Vagina (tissue), 2 donors: ENCODE measurements at places on chromosomes 16 and 17.

GRCh38 chr16:77970371-77970770 is 52.0 kb upstream of the CLEC3A start:
- H3K27ac ChIP-seq: no peak overlapping the region
- no peak overlapping the region for H3K4me3 ChIP-seq
- H3K36me3 ChIP-seq: no peaks in the 10 kb centered on the region
- H3K27me3 ChIP-seq: no peaks in the 10 kb centered on the region
- no peaks in the 10 kb centered on the region for H3K4me1 ChIP-seq

DNA sequence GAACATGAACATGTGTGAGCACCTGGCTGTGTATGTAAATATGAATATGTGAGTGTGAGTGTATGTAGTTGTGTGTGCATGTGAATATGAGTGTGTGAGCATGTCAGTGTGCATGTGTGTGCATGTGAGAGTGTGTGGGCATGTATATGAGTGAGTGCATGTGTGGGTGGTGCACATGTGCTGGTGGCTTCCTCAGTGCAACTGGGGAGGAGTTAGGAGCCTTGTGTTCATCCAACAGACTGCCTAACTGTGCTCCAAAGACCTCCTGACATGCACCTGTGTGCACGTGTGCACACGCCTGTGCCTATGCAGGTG is 1.4 kb downstream of the TMEM235 start:
- H3K36me3 ChIP-seq: no peaks in the 10 kb centered on the region
- DNase-seq: no peak
- H3K27ac ChIP-seq: no peak overlapping the region
- no peak overlapping the region for H3K4me3 ChIP-seq
- H3K4me1 ChIP-seq: no peaks in the 10 kb centered on the region
- no peaks in the 10 kb centered on the region for H3K27me3 ChIP-seq

GRCh38 chr17:32393904-32394303 is 43.9 kb downstream of the ZNF207 start:
- no peak overlapping the region for H3K27ac ChIP-seq
- H3K36me3 ChIP-seq: no peaks in the 10 kb centered on the region
- H3K4me3 ChIP-seq: no peak overlapping the region
- no peaks in the 10 kb centered on the region for H3K4me1 ChIP-seq

DNA sequence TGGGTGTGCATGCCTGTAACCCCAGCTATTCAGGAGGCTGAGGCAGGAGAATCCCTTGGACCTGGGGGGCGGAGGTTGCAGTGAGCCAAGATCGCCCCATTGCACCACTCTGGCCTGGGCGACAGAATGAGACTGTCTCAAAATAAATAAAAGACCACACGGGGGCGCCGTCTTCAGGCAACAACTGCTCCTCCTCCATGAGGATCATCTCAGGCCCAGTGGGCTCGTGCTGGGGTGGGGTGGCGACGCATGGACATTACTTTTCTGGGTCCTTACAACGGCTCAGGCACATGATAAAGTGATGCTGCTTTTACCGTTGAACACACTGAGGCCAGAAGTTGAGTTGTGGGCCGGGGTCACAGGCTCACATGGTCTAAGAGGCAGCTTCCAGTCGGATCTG is 56.2 kb downstream of the PRMT7 start:
- H3K4me3 ChIP-seq: no peak overlapping the region
- peaks cover 6% of the 10 kb centered on the region for H3K4me1 ChIP-seq
- H3K36me3 ChIP-seq: no peaks in the 10 kb centered on the region
- no peaks in the 10 kb centered on the region for H3K27me3 ChIP-seq
- no peak overlapping the region for H3K27ac ChIP-seq

GRCh38 chr17:333626-334396 is 18.8 kb downstream of the RPH3AL start:
- DNase-seq: no peak
- no peaks in the 10 kb centered on the region for H3K36me3 ChIP-seq
- peak overlapping the region; percentile 88 for H3K27ac ChIP-seq
- peaks cover 51% of the 10 kb centered on the region for H3K4me1 ChIP-seq
- no peaks in the 10 kb centered on the region for H3K27me3 ChIP-seq

- peaks cover 13% of the 10 kb centered on the region for H3K4me1 ChIP-seq
- H3K4me3 ChIP-seq: no peak overlapping the region
Measured at GRCh38 chr17:39115135-39115534, 36.3 kb downstream of the PLXDC1 start.

DNA sequence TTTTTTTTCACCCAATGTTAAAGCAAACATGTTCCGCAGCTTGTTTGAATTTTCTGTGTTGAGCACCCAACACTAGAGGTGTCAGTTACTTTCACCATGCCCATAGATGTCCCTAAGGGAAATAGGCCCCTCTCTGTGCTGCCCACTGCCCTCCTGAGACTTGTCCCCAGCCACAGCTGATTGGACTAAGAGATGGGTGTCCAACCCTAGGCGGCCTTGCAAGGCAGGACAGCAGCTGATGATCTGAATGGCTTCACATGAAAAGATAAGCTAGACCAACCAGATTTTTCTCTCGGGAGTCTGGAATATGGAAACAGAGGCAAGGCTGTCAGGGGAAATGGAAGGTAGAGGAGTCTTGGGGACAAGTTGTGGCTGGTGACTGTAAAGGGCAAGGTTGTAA is 6.1 kb upstream of the CALB2 start:
- H3K4me3 ChIP-seq: no peak overlapping the region
- no peak for DNase-seq
- H3K27me3 ChIP-seq: no peaks in the 10 kb centered on the region

DNA sequence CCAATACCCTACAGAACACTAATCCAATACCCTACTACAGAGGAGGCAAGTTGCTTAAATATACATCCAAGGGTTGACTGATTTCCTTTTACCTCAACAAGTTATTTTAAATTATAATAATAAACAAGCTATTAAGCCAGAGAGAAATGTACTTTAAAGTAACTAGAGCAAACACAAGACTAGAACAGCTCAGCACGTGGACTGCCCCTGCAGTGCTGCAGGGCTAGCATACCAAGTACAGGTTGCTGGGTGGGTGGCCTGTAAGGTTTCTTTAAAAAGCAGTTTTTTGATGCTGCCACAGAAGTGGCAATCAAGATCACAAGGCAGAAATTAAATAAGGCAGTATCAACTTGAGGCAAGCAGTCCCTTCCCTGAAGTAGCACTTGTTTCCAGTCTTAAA is 63.5 kb downstream of the PARN start:
- H3K36me3 ChIP-seq: no peaks in the 10 kb centered on the region
- H3K4me1 ChIP-seq: peaks cover 21% of the 10 kb centered on the region
- H3K4me3 ChIP-seq: no peak overlapping the region

GRCh38 chr17:70169709-70170597 is 621 bp downstream of the KCNJ2 start:
- H3K4me1 ChIP-seq: peaks cover 13% of the 10 kb centered on the region
- H3K36me3 ChIP-seq: no peaks in the 10 kb centered on the region
- peak overlapping the region; percentile 57 for H3K4me3 ChIP-seq

- peak overlapping the region; percentile 81 for H3K27ac ChIP-seq
- peaks cover 31% of the 10 kb centered on the region for H3K4me1 ChIP-seq
- peak overlapping the region; percentile 69 for H3K4me3 ChIP-seq
- H3K36me3 ChIP-seq: no peaks in the 10 kb centered on the region
- H3K27me3 ChIP-seq: no peaks in the 10 kb centered on the region
Measured at GRCh38 chr17:54968988-54969332, 395 bp downstream of the STXBP4 start.

GRCh38 chr17:82734987-82735866 is at the start of gene FN3K:
TSS of gene FN3K (plus strand) at chr17:82735615. CDS start at chr17:82735637, 22 bp downstream.
- peak within 1 kb of the TSS; percentile 88 for H3K27ac ChIP-seq
- peaks cover 30% of the 10 kb centered on the region for H3K4me1 ChIP-seq

- no peaks in the 10 kb centered on the region for H3K27me3 ChIP-seq
- no peaks in the 10 kb centered on the region for H3K36me3 ChIP-seq
- no peak overlapping the region for H3K27ac ChIP-seq
- no peak for DNase-seq
- H3K4me1 ChIP-seq: peaks cover 6% of the 10 kb centered on the region
- H3K4me3 ChIP-seq: no peak overlapping the region
Measured at GRCh38 chr17:47267354-47267828, 13.8 kb downstream of the ITGB3 start.

DNA sequence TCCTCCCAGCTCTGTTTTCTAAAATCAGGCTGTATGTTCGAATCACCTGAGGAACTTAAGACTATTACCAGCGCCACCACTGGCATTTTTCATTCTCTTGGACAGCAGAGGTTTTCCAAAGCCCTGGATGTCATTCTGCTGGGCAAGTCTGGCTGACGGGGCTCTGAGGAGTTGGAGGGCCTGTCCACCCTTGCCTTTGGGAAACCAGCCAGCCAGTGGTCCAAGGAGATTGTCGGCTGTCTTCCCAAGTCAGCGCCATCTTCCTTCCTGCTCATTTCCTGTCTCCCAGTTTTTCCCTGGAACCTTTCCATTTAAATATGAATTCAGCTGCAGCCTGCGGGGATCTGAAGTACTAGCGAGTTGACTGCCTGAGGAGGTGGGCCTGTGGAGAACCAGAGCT is 258.3 kb downstream of the PRKCA start:
- no peaks in the 10 kb centered on the region for H3K36me3 ChIP-seq
- no peaks in the 10 kb centered on the region for H3K4me1 ChIP-seq
- H3K27ac ChIP-seq: no peak overlapping the region
- DNase-seq: peak; percentile 40

- no peak overlapping the region for H3K4me3 ChIP-seq
- DNase-seq: no peak
Measured at GRCh38 chr17:44820631-44821212, 9.4 kb downstream of the GJC1 start.

DNA sequence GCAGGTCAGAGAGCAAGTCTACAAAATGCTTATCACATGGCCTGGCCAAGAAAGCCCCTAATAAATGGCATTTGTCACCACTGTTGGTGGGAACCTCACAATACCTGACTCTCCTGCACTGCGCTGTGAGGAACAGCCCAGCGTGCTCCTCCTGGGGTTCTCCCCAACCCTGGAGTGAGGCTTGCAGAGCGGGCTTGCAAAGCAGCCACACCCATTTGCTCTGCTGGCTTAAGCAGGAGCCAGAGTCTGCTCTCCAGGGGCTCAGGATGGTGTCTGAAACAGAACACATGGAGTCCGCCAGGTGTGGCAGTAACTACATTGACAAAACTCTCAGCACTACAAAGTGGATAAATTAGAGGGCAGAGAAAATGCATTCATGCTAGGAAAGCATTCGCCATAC is 331.0 kb upstream of the CCL2 start:
- DNase-seq: no peak
- no peak overlapping the region for H3K27ac ChIP-seq
- no peaks in the 10 kb centered on the region for H3K27me3 ChIP-seq

GRCh38 chr16:15484662-15485061 is 50.3 kb downstream of the BMERB1 start:
- no peaks in the 10 kb centered on the region for H3K27me3 ChIP-seq
- H3K4me1 ChIP-seq: peaks cover 14% of the 10 kb centered on the region
- H3K27ac ChIP-seq: no peak overlapping the region
- H3K36me3 ChIP-seq: no peaks in the 10 kb centered on the region
- H3K4me3 ChIP-seq: no peak overlapping the region
